Activated T-cell treated with anti-CD3 and anti-CD28 coated beads for 4 hours (primary cell): ENCODE measurements at places on chromosomes 7 and 10.

- DNase-seq, result no peak
Observed at GRCh38 chr7:14807507-14807906, 95.0 kb downstream of the DGKB start.

- DNase-seq, result no peak
Observed at GRCh38 chr7:107543338-107543993, 20.3 kb downstream of the COG5 start.

DNA sequence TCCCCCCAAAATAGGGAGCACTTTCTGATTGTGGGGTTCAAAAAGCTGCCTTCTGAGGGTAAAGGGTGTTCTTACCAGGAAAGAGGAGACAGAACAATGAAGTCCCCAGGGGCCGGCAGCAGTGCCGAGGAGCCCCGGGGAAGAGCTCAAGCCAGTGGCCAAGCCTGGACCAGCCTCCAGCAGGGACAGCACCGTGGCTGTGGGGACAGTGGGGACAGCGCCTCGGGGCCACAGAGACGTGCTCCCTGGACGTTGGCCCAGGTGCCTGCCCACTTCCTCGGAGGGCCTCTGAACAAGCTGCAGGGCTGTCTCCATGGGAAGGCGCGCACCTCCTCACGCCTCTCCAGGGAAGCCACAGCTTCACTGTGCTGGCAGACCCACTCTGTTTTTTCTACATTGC, 312.6 kb downstream of the PTPRN2 start:
- no peak for DNase-seq

DNA sequence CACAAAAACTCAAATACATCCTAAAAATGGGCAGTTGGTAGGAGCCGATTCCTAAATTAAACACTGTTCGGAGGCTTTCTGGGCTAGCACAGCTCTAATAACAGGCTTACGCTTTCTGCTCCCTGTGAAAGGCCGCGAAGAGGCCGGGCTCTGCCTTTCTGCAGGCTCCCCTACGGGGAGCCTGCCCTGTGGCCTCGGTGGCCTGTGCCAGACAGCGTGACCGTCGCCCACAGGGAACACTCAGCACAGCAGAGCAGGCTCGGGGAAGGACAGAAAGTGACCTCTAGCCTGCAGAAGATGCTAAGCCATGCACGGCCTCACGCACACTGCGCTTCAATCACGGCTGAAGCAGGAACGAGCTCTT, 64.2 kb downstream of the DIP2C start:
- DNase-seq, result no peak

DNA sequence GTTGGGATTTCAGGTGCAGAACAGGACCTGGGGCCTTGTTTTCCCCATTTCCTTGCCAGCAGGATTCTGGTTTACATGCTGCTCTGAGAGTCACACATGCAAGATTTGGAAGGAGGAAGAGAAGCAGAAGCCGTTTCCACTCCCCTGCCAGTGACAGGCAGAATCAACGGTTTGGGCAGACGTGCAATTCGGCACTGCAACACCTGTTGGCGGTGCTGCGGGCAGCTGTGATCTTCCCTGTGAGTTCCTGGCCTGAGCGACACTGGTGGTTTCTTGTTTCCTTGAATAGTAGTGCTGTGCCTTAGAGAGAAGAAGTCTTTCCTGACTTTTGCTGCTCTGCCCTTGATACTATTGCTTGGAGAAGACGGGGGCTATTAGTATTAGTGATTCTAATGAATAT, 1126.2 kb downstream of the TYW1 start:
- no peak for DNase-seq
